ENCODE measurements at places on chromosomes 16 and 17.

DNA sequence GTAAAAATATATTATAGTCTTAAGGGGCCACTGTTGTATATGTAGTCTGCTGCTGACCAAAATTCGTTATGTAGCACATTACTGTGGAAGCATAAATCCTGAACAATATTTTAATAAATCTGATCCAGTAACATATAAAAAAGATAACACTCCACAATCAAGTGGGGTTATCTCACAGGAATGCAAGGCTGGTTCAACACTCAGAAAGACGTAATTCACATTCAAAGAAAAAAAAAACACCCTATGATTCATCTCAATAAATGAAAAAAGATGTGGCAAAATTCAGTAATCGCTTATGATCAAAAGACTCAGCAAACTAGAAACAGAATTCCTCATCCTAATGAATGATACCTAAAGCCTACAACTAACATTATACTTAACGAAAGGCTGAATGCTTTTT lies 47.8 kb downstream of the CREBBP start:
- no peak for DNase-seq

- DNase-seq = no peak
Measured at GRCh38 chr16:16144416-16144815, 78.9 kb downstream of the ABCC6 start.

- no peak for DNase-seq
Measured at GRCh38 chr16:7745276-7745675, 412.6 kb downstream of the RBFOX1 start.

GRCh38 chr17:74671031-74671771 lies 41.5 kb downstream of the CD300LF start:
- peak; percentile 43 for DNase-seq

All from activated CD8-positive, alpha-beta memory T cell treated with anti-CD3 and anti-CD28 coated beads for 4 hours (primary cell).